ENCODE measurements at places on chromosomes 7 and 10.

- DNase-seq: no peak
Observed at GRCh38 chr7:93737953-93738352, 152.6 kb downstream of the TFPI2 start.

DNA sequence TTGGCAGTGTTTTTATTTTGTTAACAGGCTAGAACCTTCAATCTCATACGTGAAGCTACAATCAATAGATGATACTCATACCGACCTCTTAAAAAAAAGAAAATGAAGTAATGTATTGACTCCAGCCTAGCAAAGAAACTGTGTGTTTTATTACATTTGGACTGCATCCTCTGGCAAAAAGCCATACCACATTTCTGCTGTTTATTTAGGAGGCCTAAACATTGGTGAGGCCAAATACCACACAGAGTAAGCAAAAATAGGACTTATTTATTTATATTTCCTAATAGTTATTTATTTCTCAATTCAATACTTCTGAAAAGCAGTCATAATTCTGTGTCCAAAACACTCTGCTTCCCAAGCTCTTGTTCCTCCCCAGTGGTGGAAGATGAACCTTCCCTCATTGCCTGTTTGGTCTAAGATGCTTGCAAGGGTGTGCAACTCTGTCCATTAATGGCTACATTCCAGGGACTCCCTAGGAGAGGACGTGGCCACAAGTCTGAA lies 398.8 kb upstream of the KLF6 start:
- DNase-seq: peak; percentile 3

- DNase-seq: no peak
Observed at GRCh38 chr10:79116368-79116767, 47.6 kb downstream of the ZMIZ1 start.

- no peak for DNase-seq
Observed at GRCh38 chr10:132836832-132837540, 51.0 kb upstream of the NKX6-2 start.

- no peak for DNase-seq
Observed at GRCh38 chr7:1706721-1707613, 36.9 kb downstream of the ELFN1 start.

DNA sequence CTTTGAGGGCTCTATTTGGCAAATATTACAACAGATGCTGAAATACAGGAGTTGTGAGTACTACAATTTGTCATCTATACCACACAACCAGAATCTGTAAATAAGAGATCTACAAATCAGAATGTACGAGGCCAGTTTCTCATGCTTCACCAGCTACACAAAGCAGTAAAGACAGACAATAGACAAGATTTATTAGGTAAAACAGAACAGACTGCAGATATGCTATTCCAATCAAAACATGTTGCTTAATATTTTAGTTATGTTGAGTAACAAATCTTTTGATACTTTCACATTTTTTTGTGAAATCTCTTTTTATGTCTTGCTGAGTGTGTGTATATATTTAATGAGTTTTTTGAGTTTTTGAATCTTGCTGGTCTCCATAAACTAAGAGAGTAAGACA lies 109.1 kb downstream of the CHCHD3 start:
- DNase-seq: no peak

DNA sequence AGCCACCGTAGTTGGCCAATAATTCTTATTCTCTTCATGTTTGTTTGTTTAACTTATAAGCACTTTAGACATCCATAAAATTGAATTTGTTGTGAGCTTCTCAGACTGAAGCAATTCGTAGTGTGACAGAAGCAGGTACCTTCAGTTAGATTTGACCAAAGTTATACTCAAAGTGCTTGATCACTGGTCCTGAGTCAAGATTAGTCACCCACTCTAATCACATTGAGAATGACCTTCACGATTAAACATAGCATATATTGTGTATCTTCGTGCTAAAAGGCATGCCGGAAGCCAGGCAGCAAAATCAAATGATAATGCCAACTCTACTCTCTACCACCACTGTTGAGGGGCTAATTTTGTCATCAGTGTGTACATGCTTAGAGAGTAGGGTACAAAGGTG lies 763.7 kb upstream of the MBL2 start:
- DNase-seq: no peak

- DNase-seq: no peak
Observed at GRCh38 chr7:15862016-15862780, 175.7 kb upstream of the MEOX2 start.

DNA sequence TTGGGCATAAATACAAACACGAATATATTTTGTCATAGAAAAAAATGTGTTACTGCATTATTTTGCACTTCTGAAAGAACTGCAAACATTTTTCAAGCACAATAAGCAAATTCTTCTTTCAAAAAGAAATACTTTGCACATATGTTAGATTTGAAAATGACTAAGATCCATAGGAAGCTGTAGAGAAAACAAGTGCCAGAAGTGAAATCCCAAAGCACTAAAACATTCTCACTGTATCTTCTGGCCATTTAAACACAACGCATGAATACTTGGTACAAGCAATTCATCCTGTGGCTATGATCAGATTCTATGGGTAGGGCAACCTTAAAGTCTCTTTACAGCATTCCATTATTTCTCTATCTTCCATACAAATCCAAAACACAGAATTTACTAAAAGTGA lies 225.4 kb upstream of the IMMP2L start:
- no peak for DNase-seq

DNA sequence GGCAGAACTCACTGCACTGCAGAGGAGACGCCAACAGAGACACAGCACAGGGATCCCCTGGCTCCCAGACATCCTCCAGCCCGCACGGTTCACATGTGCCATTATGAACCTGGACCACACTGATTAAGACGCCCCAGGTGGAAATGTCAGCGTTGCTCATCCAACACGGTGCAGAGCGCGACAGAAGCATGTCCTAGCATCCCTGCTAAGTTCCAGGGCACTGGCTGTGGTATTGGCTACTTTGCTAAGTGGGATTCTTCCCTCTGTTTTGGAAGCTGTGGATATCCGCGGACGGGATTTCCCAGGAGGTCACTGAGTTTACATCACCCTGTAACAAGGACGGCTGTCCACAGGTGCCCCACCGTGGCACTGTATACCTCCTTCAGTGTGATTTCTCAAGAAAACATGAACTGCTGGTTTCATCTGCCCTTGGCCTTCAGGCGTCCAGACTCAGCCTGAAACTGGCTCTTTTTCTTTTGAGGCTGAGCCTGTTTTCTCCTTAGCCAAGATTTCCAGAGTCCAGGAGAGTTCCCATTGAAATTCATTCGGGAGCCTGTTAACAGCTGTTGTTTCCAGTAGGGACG lies 324.0 kb downstream of the WDR37 start:
- no peak for DNase-seq

DNA sequence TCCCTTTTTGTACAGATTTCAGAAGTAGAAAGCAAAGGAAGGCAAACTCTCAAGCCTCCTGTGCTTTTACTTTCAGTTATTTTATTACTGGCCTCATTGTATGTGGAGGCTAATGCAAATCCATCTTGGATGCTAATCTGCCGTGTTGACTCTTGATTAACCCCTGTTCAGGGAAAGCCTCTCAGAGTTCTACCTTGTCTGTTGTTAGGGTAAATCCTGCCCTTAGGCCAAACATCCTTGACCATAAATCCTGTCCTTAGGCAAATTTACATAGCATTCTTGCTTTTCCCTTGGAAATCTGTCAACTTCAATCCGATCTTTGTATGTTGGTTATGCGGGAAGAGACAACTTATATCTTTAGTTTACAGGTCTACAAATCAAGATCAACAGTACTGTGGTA lies 709.9 kb upstream of the LRRTM3 start:
- DNase-seq: no peak

- no peak for DNase-seq
Observed at GRCh38 chr10:107164992-107165391, 486 bp upstream of the SORCS1 start.

- DNase-seq: peak; percentile 92
Observed at GRCh38 chr7:13800694-13801448, 188.6 kb downstream of the ETV1 start.

DNA sequence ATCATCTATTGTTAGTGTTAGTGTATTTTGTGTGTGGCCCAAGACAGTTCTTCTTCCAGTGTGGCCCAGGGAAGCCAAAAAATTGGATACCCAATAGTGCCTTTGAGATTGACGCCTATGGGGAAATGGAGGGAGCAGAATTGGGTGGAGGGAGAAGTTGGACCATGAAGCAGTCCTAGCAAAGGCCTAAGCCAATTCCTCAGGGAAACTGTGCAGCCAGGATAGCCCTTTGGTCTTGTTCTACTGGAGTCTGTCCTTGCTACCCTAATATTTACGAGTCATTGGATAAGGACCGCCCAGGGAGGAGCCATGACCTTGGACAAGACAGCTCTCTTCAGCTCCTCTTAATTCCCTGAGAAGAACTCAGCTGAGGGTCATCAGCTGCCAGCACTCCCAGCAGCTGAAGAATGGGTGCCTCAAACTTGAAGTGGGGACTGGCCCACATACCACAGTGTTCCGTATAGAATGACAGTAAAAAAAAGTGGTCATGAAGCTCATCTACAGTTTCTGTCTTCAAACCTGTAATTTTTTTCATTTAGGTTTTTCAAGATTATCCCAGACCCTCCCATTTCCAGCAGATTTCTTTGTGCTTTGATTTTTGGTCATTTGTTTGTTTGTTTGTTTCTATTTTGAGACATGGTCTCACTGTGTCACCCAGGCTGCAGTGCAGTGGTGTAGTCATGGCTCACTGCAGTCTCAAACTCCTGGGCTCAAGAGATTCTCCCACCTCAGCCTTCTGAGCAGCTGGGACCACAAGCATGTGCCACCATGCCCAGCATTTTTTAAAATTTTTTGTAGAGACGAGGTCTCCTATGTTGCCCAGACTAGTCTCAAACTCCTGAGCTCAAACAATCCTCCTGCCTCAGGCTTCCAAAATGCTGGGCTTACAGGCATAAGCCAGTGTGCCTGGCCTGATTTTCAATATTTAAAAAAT lies 81.2 kb downstream of the C1GALT1 start:
- no peak for DNase-seq

DNA sequence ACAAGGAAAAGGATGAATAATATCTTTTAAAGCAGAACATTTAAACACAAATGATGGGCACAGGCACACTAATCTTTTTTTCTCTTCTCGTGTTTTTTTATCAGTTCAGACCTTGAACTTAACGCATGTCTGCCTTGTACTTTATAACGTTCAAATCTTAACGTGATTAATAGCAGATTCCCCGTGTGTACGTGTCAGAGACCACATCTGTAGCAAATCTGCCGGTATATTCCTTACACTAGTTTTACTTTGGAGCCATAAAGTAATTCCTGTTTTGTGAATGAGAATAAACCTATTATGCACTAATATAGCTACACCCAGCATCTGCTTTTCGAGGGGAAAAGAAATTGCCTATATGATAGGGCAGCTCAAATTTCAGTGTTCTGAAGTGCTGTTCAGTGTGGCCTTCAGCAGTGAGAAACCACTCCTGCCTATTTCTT lies 166.0 kb upstream of the TCF7L2 start:
- no peak for DNase-seq

DNA sequence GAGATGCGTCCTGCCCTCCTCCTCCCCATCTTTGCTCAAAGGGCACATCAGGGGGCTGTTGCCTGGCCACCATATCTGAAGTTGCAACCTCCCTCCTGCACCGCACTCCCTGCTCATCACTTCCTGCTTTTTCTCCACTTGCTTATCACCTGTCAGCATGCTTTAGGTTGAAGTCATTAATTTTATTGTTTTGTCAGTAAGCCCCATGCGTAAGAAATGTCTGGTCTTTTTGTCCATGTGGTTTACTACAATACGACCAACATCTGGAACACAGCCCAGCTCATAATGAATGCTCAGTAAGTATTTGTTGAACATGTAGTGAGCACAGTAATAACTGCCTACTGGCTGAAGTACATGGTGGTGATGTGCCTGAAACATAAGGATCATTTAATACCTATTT lies 71.6 kb upstream of the GJD4 start:
- no peak for DNase-seq

DNA sequence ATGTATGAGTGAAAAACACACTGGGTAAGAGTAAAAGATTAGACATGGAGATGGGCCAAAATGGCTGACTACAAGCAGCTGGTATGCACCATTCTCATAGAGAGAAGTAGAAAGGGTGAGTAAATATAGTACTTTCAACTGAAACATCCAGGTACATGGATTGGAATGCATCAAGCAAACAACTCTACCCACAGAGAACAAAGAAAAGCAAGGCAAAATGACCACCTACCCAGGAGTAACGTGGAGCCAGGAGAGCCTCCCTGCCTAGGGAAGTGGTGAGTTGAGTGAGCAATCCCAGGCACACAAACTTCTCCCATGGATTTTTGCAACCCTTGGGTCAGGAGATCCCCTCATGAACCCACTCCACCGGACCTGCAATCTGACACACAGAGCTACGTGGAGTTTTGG lies 212.8 kb downstream of the PTN start:
- peak; percentile 27 for DNase-seq

- DNase-seq: no peak
Observed at GRCh38 chr7:56206420-56206819, 90.2 kb upstream of the NUPR2 start.

- DNase-seq: no peak
Observed at GRCh38 chr10:131683281-131683861, 217.4 kb upstream of the PPP2R2D start.

- no peak for DNase-seq
Observed at GRCh38 chr10:123470336-123470921, 195.7 kb upstream of the GPR26 start.

DNA sequence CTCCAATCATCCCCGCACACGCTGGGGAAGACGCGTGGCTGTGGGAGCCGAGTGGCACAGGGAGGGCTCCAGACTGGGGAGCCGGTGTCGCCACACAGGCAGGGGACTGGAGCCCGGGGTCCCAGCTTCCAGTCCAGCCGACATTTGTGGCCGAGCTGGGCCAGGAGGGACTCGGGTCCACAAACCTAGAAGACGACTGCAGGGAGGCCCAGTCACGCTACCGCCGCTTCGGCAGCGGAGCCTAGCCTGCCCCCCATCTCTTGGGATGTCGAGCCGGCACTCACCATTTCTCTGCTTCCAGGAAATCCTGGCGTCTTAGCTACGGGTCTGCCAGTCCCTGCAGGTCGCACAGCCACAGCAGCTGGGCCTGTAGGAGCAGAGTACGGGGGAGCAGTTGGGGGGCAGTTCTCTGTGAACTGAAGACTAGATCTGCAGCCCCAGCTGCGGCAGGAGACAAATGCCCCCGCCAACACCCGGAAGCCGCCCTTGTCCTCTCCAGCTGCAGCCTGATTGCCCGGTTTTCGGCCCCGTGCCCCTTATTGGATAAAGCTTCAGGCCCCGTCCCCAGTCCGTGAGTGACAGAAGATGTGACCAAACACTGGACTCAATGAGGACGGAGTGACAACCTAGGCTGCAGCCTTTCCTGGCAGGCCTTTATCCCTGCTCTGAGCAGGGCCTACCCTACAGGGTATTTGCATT lies 270.7 kb downstream of the ZNF33B start:
- peak; percentile 88 for DNase-seq

DNA sequence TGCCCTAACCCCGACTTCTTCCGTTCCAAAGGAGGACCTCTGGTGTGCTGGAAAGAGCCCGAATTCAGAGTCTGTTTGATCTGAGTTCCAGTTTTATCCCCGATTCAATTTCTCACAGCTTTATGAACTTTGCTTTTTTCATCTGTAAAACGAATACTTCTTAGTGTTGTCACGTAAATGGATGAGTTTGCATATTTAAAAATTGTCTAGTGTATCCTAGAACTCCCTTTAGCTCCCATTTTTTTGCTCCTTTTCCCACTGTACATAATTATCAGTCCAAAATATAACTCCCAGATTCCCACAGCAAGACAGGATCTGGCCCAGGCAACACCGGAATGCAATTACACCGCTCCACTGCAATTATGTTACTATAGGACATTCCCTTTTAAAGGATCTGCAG lies 80.7 kb upstream of the ARHGAP21 start:
- no peak for DNase-seq

- no peak for DNase-seq
Observed at GRCh38 chr10:91726355-91726754, 71.9 kb upstream of the TNKS2 start.

GRCh38 chr10:113309791-113310190 lies 243.1 kb upstream of the HABP2 start:
- no peak for DNase-seq

All from brain microvascular endothelial cell (primary cell).